Chondrocyte (in vitro differentiated cells): ENCODE measurements at places on chromosomes 5 and 9. TPM values are rescaled to one million over a fixed set of nuclear protein-coding genes. Genes with fewer than 3 reads are reported as not detected.

Gene GPR151
- not detected in 3 replicates for total RNA-seq

Gene GLDC
- total RNA-seq: 0.25 to 0.48 TPM (median 0.44 TPM) in 3 replicates

Gene CTNNAL1
- total RNA-seq: 24.9 to 31.9 TPM (median 25.9 TPM) in 3 replicates

- H3K27ac ChIP-seq: no peak overlapping the region
- DNase-seq: no peak
- no peaks in the 10 kb centered on the region for H3K27me3 ChIP-seq
- H3K4me1 ChIP-seq: peaks cover 14% of the 10 kb centered on the region
These were observed 320.2 kb downstream of the NFIB start for GRCh38 chr9:13993632-13994185.

DNA sequence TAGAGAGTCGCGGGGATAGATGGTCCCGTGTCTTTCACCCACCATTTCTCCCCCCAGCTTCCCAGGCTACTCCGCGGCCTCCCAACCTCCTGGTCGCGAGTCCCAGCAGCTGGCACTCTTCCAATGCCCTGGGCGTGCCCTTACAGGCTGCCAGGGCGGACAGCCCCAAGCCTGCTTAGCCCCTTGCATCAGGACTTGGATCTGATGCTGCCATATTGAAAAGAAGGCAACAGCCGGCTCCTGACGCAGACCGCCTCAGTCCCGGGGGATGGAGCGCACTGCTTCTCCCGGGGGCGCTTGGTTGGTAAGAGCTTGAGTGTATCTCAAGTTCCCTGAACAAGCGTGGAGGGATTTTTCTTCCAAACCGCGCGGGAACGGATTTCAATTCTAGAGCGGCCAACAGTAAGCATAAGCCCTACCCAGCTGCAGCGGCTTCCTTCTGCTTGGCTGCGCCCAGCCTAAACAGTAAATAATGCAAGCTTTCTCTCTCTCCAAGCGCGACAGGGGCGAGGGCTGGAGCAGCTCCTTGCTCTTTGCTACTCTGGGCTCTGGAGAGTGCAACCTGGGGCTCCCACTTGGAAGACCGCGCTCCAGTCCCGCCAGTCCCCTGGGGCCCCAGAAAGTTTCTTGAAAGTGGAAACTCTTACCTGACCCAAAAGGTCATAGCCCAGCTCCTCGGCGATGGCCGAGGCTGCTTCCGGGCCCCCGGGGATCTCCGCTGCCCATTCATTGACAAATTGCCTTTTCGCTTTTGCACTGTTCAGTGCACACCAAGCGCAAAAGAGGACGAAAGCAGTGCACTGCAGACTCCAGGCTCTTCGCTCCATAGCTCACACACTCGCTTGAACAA lies 607 bp downstream of the PCSK1 start:
- peaks cover 58% of the 10 kb centered on the region for H3K27me3 ChIP-seq
- no peak for DNase-seq
- H3K27ac ChIP-seq: no peak overlapping the region
- peaks cover 29% of the 10 kb centered on the region for H3K4me1 ChIP-seq
- H3K4me3 ChIP-seq: peak overlapping the region; percentile 10
- H3K36me3 ChIP-seq: no peaks in the 10 kb centered on the region

- no peak for DNase-seq
- H3K27me3 ChIP-seq: no peaks in the 10 kb centered on the region
- peak overlapping the region; percentile 88 for H3K27ac ChIP-seq
- H3K4me1 ChIP-seq: peaks cover 32% of the 10 kb centered on the region
- no peaks in the 10 kb centered on the region for H3K36me3 ChIP-seq
These were observed 93.5 kb downstream of the GLDC start for GRCh38 chr9:6552033-6552432.

- no peak overlapping the region for H3K4me3 ChIP-seq
These were observed 5.4 kb downstream of the ROPN1L start for GRCh38 chr5:10447041-10447440.

- peaks cover 4% of the 10 kb centered on the region for H3K4me1 ChIP-seq
- H3K36me3 ChIP-seq: no peaks in the 10 kb centered on the region
- H3K4me3 ChIP-seq: no peak overlapping the region
These were observed 74.5 kb downstream of the CDKN2A start for GRCh38 chr9:21919377-21920362.

- no peaks in the 10 kb centered on the region for H3K27me3 ChIP-seq
- H3K27ac ChIP-seq: no peak overlapping the region
These were observed 177.9 kb upstream of the FST start for GRCh38 chr5:53302529-53302928.

- no peaks in the 10 kb centered on the region for H3K36me3 ChIP-seq
- DNase-seq: no peak
- no peak overlapping the region for H3K27ac ChIP-seq
- H3K27me3 ChIP-seq: no peaks in the 10 kb centered on the region
- H3K4me3 ChIP-seq: no peak overlapping the region
These were observed 242.2 kb downstream of the SMARCA2 start for GRCh38 chr9:2257248-2257929.

DNA sequence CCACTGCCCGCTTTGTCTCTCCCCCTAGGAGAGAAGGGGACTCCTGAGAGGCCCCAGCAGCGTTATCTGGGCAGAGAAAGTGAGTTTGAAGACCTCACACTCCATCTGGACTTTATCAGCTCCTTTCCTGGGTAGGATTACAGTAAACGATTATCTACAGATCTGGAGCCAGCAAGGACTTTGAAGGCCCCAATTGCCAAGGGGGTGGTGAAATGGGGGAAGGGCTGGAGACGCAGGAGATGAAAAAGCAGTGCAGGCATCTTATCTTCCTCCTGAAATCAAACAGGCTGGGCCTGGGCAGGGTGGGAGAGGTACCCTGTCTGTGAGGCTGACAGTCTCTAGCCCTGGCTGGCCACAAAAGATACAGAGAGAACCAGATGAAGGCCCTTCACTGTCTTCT lies 105.8 kb upstream of the MSX2 start:
- no peak for DNase-seq
- H3K27me3 ChIP-seq: peaks cover 8% of the 10 kb centered on the region
- no peaks in the 10 kb centered on the region for H3K36me3 ChIP-seq
- no peak overlapping the region for H3K27ac ChIP-seq

GRCh38 chr5:72355706-72356299 lies 35.6 kb downstream of the PTCD2 start:
- peaks cover 13% of the 10 kb centered on the region for H3K36me3 ChIP-seq
- no peaks in the 10 kb centered on the region for H3K27me3 ChIP-seq
- H3K4me3 ChIP-seq: no peak overlapping the region
- DNase-seq: no peak
- no peak overlapping the region for H3K27ac ChIP-seq
- H3K4me1 ChIP-seq: peaks cover 9% of the 10 kb centered on the region

DNA sequence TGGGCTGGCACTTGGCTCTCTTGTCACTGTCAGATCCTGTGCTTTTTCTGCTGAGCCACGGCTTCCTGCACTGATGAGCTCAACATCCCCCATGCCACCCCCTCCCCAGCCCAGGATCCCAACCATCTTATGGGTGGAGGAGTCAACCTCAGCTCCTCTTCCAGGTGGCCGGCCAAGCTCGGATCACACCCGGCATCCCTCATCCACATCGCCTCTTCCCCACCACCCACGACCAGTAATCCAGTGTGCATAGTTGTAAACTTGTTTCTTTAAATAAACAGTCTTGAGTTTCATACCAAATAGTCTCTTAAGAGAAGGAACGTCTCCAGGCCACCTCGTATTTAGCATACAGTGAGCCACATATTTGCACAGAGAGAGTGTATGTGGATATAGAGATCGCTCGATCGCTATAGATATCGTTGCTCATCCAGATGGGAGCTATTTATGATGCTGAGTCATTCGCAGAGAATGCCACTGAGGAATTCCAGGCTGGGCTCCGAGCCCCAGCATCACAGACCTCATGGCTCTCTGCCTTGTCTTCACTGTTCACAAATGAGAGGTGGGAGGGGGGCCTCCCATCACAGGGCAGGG lies 61.8 kb upstream of the CPLX2 start:
- H3K27ac ChIP-seq: peak overlapping the region; percentile 18
- peaks cover 36% of the 10 kb centered on the region for H3K4me1 ChIP-seq
- DNase-seq: no peak
- H3K36me3 ChIP-seq: no peaks in the 10 kb centered on the region
- peaks cover 19% of the 10 kb centered on the region for H3K27me3 ChIP-seq

DNA sequence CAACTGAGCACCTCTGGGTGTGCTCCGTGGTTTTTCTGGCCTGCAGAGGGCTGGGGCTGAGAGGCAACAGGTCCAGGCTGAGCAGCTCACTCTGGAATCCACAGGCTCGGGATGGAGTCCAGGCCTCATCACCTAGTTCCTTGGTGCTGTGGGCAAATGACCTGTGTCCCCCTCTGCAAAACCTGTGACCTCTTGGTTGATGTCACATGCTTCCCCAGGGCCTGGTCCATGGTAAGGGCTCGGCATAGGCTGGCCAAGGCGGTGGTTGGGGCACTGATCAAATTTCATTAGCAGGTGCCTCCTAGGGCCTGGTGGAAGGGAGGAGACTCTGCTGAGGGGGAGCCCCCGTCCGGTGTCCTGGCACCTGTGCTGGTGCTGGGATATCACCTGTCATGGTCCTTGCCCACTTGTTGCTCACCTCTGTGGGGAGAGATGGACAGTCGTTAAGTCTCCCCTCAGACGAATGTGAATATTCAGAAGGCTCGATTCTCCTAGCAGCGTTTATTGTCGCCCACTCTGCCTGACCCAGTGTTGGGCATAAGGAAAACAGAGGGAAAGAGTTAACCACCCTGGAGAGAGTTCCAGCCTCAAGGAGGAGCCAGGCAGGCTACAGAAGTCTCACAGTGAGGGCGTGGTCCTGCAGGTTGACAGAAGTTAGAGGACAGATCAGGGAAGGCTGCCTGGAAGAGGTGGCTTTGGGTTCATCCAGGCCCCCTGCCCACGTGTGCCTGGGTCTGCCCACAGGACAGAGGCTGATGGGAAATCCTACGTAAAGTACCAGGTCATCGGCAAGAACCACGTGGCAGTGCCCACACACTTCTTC lies 3.5 kb downstream of the ENDOG start:
- DNase-seq: no peak
- no peaks in the 10 kb centered on the region for H3K27me3 ChIP-seq
- peaks cover 9% of the 10 kb centered on the region for H3K36me3 ChIP-seq
- no peak overlapping the region for H3K4me3 ChIP-seq
- peaks cover 11% of the 10 kb centered on the region for H3K4me1 ChIP-seq
- H3K27ac ChIP-seq: no peak overlapping the region

DNA sequence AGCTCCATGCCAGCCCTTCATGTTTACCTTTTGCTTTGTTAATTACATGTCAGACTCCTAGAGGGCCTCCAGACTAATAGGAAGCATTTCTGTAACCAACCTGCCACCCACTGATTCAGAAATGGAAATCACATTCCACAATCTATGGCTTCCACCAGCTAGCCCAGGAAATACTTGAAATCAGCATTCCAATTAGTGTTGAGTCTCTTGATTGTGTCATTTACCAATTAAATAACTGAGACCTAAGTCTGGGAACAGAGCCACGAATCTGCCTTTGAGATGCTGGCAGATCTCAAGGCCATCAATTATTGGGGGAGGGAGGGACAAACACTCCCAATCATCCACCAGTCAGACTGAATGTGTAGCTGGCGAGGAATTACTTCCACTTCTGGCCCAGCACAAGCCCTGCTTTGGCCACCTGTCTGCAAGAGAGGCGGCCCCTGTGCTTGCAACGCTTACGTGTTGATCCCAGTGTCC lies 27.4 kb upstream of the SAP30L start:
- no peak overlapping the region for H3K4me3 ChIP-seq
- H3K36me3 ChIP-seq: peaks cover 25% of the 10 kb centered on the region
- DNase-seq: no peak
- no peaks in the 10 kb centered on the region for H3K27me3 ChIP-seq
- no peak overlapping the region for H3K27ac ChIP-seq

GRCh38 chr9:112308588-112308987 lies 24.8 kb downstream of the PTBP3 start:
- no peak overlapping the region for H3K27ac ChIP-seq
- H3K36me3 ChIP-seq: no peaks in the 10 kb centered on the region
- no peaks in the 10 kb centered on the region for H3K4me1 ChIP-seq
- H3K27me3 ChIP-seq: no peaks in the 10 kb centered on the region

- H3K4me1 ChIP-seq: peaks cover 41% of the 10 kb centered on the region
- peaks cover under 1% of the 10 kb centered on the region for H3K36me3 ChIP-seq
- peak overlapping the region; percentile 74 for H3K27ac ChIP-seq
- DNase-seq: no peak
These were observed 182.5 kb downstream of the EDIL3 start for GRCh38 chr5:84202136-84202535.

DNA sequence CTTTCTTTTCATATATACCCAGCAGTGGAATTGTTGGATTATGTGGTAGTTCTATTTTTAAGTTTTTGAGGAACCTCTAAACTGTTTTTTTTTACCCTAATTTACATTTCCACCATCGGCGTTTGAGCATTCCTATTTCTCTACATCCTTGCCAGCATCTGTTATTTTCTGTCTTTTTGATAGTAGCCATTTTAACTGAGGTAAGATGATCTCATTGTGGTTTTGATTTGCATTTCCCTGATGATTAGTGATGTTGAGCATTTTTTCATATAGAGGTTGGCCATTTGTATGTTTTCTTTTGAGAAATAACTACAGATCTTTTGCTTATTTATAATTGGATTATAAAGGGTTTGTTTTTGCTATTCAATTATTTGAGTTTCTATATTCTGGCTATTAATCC lies 71.7 kb upstream of the TNC start:
- peaks cover 6% of the 10 kb centered on the region for H3K36me3 ChIP-seq
- no peaks in the 10 kb centered on the region for H3K4me1 ChIP-seq
- H3K27me3 ChIP-seq: no peaks in the 10 kb centered on the region
- DNase-seq: no peak
- no peak overlapping the region for H3K27ac ChIP-seq
- no peak overlapping the region for H3K4me3 ChIP-seq
